ENCODE measurements at places on chromosomes 1 and 21.
A peak's percentile ranks its signal among the peaks of the same experiment; 100 is the strongest.

DNA sequence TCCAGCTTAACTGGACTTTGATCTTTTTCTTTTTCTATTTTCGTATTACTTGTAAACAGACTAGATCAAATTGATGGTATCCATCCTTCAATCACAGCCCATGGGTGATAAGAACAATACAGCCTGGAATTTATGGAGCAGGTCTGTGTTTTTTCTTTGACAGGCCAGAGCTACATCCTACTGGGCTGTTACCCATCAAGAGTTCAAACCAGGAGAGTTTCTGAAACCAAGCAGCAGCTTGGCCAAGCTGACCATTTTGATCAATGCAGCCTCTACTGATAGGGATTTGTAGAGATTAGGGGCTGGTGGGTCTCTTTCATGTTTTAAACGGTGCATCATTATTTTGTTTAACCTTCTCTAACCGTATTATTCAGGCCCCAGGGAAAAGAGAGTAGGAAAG is 24.3 kb upstream of the CCDC190 start:
- DNase-seq, result no peak

- no peak for DNase-seq
Observed at GRCh38 chr1:112988367-112988766, 32.4 kb upstream of the SLC16A1 start.

DNA sequence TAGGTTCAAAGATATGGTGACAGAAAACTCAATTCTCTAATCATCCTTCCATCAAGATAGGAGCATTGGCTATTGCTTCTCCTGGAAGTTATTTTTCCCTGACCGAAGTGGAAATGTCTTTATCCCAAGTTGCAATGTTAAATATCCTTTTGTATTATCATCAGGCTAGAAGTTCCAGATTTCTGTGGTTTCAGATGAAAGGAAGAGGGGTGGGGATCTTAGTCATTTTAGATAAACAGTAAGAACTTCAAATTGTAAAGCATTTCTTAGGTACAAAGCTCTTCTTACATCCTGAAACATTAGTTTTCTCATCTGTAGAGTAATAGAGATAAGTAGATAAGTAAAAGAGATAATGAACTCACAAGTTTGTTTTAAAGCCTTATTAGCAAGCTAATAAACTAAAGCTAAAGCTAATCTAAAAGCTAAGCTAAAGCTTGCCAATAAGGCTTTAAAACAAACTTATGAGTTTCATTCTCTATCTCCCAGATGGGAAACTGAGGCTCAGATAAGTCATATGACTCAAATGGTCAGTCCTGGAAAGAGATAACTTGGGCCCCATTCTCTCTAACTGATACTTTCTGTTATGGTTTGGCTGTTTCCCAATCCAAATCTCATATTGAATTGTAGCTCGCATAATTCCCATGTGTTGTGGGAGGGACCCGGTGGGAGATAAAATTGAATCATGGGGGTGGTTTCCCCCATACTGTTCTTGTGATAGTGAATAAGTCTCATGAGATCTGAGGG is 99.2 kb upstream of the KCNK2 start:
- DNase-seq, result no peak

GRCh38 chr1:94121411-94121821 is 468 bp upstream of the ABCA4 start:
- no peak for DNase-seq

DNA sequence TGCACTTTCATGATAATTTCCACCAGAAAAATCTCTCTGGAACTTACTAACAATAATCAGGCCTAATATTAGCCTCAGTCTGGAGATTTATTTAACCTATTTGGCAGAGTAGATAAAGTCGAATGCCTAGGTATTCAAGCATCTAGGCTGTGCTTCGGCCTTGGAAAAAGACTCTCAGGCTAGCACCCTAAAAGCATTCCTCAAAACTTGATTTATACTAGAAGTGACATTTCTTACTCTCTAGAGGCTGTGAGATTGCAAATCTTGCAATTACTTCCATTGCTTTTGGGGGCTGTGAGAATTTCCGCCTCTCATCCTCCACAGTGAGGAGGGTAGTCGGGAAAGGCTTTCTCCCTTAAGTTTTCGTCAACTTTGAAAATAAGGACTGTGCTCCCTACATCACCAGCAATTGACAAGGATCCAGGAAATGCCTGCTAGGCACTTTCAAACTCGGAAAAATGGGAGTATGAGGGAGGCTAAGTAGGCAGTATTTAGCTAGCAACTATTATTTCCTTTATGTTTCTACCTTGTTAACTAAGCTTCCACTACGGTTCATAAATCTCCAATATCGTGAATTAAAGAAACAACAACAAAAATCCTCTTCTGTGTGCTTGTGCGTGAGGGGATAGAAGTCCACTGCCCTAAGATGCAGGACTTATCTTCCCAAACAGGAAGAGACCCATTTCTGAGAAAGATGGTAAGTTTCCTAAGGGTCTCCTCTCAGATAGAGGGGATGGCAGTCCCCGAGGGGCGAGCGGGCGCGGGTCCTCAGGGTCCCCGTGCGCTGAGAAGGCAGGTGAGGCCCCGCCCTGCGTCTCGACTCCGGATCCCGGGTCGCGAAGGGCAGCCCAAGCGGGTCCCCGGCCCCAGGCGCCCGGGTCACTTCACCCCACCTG is 1.1 kb upstream of the LMO4 start:
- DNase-seq, result no peak

- no peak for DNase-seq
Observed at GRCh38 chr21:41055266-41055665, 112.7 kb upstream of the BACE2 start.

- DNase-seq, result no peak
Observed at GRCh38 chr1:101474039-101474665, 237.3 kb downstream of the S1PR1 start.

GRCh38 chr1:65514041-65514440 is 93.6 kb downstream of the LEPR start:
- no peak for DNase-seq

- no peak for DNase-seq
Observed at GRCh38 chr1:109923131-109923945, 12.7 kb downstream of the CSF1 start.

GRCh38 chr1:84442256-84442655 is 36.8 kb upstream of the RPF1 start:
- DNase-seq, result no peak

- no peak for DNase-seq
Observed at GRCh38 chr21:34335316-34335715, 28.5 kb upstream of the KCNE2 start.

GRCh38 chr1:184283999-184284398 is 102.8 kb upstream of the C1orf21 start:
- DNase-seq, result no peak

DNA sequence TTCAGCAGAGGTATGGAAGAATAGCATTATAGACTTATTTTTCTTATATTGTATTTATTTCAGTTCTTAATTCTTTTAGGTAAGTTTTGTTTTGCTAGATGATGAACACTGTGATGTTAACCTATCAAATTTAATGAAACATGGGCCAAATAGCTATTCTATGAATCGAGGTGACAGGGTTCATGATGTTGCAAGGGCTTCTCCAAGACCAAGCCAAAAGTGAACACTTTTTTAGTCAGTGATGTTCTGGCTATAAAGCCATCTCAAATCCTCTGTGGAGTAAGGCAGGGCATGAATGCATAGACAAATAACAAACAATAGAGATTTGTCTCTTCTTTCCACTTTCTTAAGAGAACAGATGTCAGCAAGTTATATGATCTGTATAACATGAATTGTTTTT is 26.7 kb downstream of the C1orf146 start:
- no peak for DNase-seq

DNA sequence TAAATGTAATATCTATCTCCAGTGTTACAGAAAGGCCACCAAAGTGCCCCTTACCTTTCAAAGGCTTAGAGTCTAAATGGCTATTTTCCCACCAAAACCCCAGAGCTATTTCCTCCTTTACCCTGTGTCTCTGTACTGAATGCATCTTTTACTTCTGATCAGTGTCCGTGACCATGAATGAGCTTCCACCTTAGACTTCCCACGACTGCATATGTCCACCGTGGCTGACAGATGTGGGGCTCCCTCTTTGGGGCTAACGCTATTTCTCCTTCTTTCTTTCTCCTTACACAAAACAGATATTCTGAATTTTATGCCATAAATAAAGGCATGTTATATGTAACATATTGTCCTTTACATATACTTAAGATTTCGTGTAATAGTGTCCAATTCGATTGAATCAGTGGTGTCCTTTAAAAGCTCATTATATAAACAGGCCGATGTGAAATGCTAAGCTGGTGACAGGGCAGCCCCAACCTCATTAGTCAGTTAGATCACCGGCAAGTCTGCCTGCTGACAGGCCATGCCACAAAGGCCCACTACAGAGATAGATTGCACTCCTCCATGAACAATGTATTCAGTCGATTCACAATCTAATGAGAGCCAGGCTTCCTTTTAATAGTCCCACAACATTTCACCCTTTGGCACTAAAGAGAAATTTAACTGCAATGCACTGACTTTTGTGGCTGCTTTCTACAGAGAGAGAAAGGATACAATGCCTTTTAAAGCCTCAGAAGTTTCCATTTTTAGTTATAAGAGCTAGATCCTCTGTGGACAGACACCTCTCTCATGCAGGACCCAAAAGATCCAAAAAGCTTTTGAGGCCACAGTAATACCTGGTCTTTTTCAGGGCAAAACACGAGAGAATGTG is 297.9 kb downstream of the PCP4 start:
- DNase-seq, result no peak

DNA sequence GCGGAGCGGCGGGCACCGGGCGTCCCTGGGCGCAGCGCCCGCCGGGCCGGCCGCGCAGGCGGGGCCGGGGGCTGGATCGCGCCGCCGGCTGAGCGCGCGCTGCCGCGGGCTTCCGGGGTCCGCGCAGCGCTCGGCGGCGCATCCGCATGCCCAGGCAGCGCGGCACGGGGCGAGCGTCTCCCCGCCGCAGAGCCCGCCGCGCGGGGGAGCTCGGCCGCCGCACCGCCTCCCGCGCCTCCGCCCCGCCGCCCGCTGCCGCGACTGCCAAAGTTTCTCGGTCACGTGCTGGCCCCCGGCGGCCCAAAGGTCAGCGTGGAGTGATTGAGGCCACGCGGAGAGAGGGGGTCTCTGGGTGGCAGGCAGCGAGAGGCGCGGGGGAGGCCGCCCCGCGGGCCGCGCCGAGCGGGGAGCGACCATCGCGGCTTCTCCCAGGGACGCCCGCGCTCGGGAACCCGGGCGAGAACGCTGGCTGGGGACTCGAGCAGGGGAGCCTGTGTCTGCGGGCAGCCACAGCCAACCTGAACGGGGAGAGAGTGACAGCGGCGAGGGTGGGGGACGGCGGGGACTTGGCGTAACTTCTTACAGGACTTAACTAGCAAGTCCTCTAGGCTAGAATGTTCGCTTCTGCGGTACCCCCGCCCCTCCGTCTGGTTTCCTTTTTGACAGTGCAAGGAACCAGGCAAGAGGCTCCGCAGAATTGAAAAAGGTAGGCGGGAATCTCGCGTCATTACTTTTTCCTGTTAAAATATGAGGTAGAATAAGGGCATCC is at the start of gene ILDR2:
ILDR2 (minus strand) TSS at position 180 of the 769 bp plus-strand sequence. CDS start 272 bp downstream, outside the sequence.
- DNase-seq, result peak; percentile 23

GRCh38 chr1:51234721-51235425 is 1.2 kb upstream of the RNF11 start:
- DNase-seq, result no peak

DNA sequence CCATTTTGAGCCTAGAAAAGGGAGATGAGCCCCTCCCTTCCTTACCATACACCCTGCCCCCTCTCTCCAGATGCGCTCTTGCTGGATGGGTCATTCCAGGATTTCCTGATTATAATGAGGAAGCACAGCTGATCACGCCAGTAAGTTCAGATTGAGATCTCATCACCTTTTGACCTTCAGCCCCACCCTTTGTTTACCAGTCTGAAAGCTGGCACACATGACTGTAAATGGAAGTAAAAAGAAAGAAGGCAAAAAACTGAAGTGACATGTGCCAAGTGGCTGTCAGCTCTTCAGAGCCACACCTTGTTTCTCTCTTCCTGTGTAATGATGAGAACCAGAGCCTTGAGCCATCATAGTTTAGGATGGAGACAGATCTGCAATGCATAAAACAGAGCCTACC is 27.9 kb downstream of the S1PR1 start:
- no peak for DNase-seq

GRCh38 chr1:59699227-59699847 is 115.4 kb upstream of the HOOK1 start:
- DNase-seq, result no peak

- no peak for DNase-seq
Observed at GRCh38 chr1:201912832-201913231, 24.1 kb downstream of the SHISA4 start.

Data from activated CD8-positive, alpha-beta memory T cell treated with anti-CD3 and anti-CD28 coated beads for 48 hours (primary cell).